Activated naive CD4-positive, alpha-beta T cell treated with anti-CD3 and anti-CD28 coated beads for 36 hours (primary cell): ENCODE measurements at places on chromosomes 12 and 14.

- no peak for DNase-seq
These were observed 129.9 kb downstream of the NPAS3 start for GRCh38 chr14:33068626-33069025.

DNA sequence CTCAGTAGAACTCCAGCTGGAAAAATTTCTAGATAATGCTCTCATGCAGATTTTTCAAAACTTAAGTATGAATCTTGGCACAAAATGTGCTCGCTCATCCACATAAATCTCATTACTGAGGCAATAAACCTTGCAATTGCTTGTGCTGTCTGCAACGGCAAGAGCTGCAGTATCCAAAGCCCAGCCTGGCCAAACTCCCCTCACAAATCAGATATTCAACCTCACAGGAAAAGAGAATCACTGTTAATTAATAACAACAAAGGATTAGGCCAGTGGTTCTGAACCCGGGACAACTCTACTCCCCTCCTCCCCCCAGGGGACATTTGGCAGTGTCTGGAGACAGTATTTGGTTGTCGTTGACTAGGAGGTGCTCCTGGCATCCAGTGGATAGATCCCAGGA is 19.2 kb upstream of the CORO1C start:
- DNase-seq = no peak

- DNase-seq = no peak
These were observed 80.7 kb downstream of the NTF3 start for GRCh38 chr12:5512601-5512970.

- DNase-seq = no peak
These were observed 49.8 kb downstream of the PAPLN start for GRCh38 chr14:73287071-73287470.

GRCh38 chr12:34403706-34404376 is 381.5 kb downstream of the ALG10 start:
- peak; percentile 3 for DNase-seq

GRCh38 chr12:89372584-89373370 is 20.5 kb upstream of the DUSP6 start:
- no peak for DNase-seq

GRCh38 chr14:61644834-61645233 is 50.5 kb upstream of the HIF1A start:
- no peak for DNase-seq

- DNase-seq = no peak
These were observed 461.4 kb downstream of the NRXN3 start for GRCh38 chr14:78631551-78631950.

DNA sequence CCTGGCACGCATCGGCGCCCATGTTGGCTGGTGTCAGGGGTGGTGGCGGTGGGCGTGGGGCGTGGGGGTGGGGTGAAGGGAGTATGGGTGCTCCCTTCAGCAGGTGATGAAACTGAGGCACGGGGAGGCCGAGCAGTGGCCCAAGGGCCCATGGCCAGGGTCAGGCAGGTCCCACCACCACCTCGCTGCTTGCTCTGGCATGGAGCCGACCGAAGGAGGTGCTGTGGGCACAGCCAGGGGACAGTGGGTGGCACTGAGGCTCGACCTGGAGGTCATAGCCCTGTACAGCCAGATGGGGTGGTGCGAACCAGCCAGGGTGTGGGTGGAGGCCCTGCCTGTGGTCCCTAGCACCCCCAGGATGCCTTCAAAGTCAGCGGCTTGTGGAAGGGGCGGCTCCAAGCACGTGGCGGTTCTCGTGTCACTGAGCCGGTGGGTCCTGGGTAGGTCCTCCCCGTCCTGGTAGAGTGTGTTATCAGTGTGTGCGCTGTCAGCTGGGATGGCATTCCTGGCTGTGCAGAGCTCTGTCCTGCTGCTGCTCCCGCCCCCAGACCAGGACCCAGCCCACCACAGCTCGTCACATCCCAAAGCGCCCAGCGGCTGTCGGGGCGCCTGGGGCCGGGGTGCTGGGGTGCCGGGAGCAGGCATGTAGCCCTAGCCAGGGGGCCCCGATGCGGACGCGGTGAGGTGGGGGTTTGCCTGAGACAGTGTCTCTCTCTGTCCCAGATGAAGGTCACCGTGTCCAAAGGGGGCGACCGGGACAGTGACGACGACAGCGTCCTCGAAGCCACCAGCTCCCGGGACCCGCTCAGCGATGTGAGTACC is 35.3 kb downstream of the FBRSL1 start:
- no peak for DNase-seq

GRCh38 chr14:71923513-71923912 is 8.7 kb upstream of the RGS6 start:
- no peak for DNase-seq

- no peak for DNase-seq
These were observed 22.3 kb upstream of the PLEKHH1 start for GRCh38 chr14:67510836-67511235.

- DNase-seq = no peak
These were observed 17.0 kb upstream of the DICER1 start for GRCh38 chr14:95174184-95174792.

DNA sequence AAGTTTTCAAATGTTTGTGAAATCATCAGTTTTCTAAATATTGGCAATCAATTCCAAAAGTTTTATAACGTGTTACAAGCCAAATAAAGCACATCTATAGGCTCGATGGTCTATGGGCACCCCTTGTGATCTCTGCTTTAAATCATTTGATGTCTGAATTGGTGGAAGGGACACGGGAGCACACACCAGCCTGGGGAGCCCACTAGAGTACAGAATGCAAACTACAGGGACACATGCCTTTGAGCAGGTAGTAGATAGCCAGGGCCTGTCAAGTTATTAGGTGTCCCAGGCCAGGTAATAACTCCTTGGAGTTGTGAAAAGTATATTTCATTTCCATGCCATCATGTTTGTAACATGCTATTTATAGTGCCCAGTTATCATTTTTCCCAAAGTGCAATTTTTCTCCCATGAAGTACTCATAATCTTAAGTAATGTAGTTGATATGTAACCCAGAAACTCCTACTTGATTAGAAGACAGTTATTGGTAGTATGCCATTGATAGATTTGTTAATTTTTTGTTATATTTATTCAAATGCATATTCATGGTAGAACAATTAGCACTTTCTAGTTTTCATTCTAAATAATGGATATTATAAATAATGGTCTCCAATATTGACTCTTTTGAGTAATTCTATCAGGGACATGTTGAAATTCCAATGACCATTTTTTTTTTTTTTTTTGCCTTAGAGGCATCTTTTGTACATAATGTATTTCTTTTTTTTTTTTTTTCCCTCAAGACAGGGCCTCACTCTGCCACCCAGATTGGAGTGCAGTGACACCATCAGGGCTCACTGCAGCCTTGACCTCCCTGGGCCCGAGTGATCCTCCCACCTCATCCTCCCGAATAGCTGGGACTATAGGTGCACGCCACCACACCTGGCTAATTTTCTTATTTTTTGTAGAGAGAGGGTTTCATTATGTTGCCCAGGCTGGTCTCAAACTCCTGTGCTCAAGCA is 96.9 kb upstream of the FGD4 start:
- no peak for DNase-seq

DNA sequence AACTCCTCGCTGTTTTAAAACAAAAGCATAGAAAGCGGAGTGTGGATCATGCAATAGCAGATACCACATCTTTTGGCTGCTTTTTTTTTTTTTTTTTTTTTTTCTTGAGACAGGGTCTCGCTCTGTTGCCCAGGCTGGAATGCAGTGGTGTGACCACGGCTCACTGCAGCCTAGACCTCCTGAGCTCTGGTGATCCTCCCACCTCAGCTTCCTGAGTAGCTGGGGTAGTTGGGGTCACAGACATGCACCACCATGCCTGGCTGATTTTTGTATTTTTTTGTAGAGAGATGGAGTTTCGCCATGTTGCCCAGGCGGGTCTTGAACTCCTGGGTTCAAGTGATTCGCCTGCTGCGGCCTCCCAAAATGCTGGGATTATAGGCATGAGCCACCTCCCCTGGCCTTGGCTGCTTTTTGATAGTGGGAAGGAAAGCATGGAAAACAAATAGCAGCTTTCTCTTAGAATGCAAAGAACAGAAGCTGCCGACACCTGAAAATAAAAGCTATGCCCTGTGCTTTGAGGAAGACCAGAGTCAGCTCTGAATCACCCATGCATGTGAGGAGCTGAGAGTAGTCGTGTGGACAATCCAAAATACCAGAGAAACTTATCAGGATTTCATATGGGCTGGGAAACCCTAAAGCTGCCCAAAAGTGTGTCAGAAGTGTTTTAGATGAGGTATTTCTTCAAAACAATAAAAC is 3.6 kb upstream of the ELK3 start:
- no peak for DNase-seq

- DNase-seq = no peak
These were observed 27.0 kb downstream of the PDE6H start for GRCh38 chr12:14999695-15000365.

DNA sequence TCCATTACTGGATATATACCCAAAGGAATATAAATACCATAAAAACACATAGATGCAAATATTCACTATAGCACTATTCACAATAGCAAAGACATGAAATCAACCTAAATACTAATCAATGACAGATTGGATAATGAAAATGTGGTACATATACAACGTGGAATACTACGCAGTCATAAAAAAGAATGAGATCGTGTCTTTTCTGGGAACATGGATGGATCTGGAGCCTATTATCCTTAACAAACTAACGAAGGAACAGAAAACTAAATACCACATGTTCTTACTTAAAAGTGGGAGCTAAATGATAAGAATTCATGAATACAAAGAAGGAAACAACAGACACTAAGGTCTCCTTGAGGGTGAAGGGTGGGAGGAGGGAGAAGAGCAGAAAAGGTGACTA is 76.5 kb downstream of the SLC38A4 start:
- no peak for DNase-seq

DNA sequence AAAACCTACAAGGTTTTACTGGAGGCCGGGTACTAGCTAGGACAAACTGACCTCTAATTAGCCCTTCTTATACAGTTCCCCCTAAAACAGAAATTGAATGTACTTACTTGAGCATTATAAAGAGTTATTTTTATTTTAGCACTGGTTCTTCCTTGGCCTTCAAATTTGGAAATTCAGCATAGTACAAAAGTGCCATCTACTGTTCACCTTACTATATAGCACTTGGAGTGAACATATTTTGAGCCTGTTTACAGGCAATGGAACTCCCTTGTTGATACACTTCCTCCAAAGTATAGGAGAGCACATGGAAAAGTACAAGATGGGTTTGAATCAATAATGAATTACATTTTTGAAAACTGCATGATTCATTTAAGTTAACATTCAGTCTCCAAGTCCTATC is 3.9 kb upstream of the POC1B start:
- DNase-seq = no peak

DNA sequence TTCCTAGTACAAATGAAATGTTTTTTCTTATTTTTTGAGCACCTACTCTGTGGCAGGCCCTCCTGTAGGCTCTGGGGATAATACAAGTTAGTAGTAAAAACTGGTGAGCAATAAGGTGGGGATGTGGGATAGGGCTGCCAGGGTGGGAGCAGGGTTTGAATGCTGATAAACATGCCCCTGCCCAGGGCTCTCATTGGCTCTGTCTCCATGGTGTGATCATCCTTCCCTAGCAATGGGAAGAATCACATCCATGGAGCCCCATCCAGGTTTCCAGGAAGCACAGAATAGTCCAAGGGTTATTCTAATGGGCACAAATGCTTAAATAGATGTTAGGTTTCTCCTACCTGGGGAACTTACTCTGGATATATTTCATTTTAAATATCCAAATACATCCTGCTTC is 45.5 kb downstream of the GIT2 start:
- no peak for DNase-seq

- no peak for DNase-seq
These were observed 66.9 kb upstream of the NRXN3 start for GRCh38 chr14:78103271-78103670.

- no peak for DNase-seq
These were observed 54.4 kb downstream of the SMUG1 start for GRCh38 chr12:54134395-54134794.

DNA sequence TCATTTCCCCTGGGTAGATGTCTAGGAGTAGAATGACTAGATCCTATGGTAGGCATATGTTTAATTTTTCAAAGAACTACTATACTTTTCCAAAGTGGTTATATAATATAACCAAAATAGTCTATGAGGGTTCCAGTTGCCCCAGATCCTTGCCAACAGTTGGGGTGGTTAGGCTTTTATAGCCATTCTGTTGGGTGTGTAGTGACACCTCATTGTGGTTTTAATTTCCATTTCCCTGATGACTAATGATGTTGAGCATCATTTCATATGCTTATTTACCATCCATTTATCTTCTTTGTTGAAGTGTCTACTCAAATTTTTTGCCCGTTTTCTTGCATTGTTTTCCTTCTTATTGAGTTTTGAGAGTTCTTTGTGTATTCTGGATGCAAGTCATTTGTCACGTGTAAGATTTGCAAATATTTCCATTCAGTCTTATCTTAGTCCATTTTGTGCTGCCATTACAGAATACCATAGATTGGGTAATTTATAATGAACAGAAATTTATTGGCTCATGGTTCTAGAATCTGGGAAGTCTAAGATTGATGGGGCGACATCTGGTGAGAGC is 4.7 kb downstream of the SYNE2 start:
- peak; percentile 37 for DNase-seq

GRCh38 chr12:41605545-41606305 is 417.6 kb downstream of the PDZRN4 start:
- no peak for DNase-seq

GRCh38 chr12:7834701-7835100 is 38.0 kb downstream of the SLC2A14 start:
- DNase-seq = no peak

DNA sequence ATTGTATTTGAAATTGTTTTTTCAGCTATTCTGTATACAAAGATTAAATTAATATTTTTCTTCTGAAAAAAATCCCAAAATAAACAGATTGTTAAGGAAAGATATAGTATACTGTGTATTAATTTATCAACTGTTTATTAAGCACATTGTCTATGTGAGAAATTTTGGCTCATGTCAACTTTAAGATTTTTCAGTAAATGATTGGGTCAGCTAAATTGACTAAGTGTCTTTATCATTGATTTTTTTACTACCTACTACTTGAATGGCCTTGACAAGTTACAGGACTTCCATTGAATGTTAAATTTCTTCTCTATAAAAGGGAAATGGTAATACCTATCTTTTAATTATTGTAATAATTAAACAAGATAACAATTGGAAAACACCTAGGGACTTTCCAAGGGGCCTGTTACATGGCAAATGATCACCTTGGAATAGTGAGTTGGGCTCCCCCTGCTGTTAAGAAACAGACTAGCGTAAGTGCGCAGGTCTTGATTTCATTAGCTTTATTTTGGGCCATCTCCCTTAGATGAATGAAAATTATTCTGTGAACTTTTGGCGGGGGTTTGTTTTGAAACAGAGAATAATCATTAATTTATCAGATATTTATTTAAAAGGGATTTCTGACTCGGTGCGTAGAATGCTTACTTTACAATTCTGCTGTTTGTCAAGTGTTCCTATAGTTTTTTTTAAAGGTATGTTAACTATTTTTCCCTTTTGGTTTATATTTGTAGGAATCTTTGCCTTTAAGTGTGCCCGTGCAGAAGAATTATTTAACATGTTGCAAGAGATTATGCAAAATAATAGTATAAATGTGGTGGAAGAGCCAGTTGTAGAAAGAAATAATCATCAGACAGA is 14.5 kb upstream of the CCT2 start:
- peak; percentile 75 for DNase-seq
